CD4-positive, alpha-beta T cell treated with Interleukin-12 subunit alpha and Interleukin-12 subunit beta, for 1 hour (primary cell): ENCODE measurements at places on chromosomes 12 and 14.

DNA sequence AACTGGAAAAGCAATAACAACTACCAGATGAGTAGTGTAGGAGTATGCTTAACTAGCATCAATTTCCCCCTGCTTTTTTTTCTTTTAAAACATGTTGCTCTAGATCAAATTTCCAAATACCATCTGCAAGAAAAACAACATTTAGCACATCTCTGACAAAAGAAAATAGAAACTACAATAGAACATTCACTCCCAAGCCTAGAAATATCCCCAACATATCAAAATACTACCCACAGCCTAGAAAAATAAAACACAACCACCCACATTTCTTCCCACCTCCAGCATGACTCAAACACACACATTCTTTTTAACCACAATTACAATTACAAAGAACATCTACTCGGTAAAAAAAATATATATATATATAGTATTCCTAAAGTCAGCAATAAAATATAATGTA lies 120.0 kb downstream of the PPFIA2 start:
- DNase-seq: no peak

GRCh38 chr12:95240556-95240955 lies 22.9 kb downstream of the VEZT start:
- no peak for DNase-seq

- no peak for DNase-seq
Observed at GRCh38 chr12:43286986-43287385, 265.0 kb downstream of the ADAMTS20 start.

DNA sequence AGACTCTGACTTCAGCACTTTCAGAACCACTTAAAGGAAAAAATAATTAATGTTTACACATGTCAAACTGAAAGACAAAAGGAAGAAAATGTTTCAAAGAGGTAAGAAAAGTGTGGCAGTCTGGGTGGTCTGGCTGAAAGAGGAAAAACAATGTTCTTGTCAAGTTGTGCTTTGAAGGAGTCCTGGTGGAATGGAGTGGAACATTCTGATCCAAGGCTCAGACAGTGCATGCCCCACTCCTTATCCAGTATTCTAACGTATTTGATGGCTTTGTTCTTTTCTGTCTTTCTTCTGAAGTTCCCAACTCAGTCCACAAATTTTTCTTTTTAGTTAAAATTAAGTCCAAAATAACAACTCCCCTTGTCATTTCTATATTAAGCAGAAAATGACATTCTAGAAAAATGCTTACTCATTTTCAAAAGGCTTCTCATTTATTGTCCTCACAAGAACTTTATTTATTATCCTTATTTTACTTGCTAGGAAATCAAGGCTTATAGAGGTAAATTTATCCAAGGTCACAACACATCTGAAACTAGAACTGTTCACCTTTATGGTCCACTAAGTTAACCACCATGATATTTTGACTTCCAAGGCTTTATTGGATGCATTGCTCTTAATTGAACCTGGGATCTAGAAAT lies 121.7 kb upstream of the NAP1L1 start:
- no peak for DNase-seq

DNA sequence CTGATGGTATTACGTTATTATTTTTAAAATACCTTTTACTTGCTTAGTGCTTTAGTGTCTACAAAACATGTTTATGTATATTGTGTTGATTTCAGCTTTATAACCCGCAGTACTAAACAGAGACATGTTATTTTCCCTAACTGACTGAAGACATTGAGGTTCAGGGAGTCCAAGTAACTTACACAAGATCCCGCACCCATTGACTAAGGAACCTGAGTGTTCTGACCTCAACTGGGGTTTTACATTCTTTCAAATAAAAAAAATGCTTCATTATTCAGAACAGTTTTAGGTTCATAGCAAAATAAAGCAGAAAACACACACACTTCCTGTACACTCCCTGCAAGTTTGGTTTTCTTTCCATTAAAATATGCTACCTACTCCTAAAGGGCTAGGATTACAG lies 60.4 kb upstream of the METAP2 start:
- no peak for DNase-seq

- DNase-seq: no peak
Observed at GRCh38 chr12:77382096-77382742, 316.9 kb upstream of the E2F7 start.

DNA sequence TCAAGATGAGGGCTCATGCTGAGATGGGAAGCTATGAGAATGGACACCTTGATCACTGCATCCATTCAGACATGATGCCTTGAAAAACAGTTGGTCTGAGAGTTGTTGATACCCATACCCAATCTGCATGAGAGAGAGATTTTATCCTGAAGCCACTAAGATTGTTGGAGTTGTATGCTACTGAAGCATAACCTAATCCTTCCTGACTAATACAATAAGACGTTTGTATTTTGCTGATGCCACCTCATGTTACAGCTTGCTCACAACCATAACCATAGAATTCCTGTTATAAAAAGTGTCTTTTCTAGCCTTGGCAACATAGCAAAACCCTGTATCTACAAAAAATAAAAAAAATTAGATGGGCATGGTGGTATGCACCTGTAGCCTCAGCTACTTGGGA lies 12.7 kb upstream of the SERPINA1 start:
- no peak for DNase-seq

DNA sequence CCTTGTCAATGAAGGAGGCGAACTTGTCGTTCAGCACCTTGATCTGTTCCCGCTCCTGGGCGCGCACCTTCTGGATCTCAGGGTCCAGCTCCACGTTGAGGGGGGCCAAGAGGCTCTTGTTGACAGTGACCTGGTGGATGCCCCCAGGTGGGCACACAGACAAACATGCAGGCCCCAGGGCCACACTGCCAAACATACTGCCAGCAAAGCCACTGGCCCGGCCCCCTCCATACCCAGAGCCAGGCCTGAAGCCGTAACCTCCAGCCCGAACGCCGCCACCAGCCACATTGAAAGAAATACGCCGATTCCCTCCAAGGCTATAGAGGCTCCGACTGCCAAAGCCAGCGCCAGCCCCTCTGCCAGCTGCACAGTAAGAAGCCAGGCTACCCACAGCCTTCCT lies 337 bp downstream of the KRT74 start:
- DNase-seq: no peak

GRCh38 chr12:67892259-67893021 lies 96.8 kb upstream of the IFNG-AS1 start:
- no peak for DNase-seq

DNA sequence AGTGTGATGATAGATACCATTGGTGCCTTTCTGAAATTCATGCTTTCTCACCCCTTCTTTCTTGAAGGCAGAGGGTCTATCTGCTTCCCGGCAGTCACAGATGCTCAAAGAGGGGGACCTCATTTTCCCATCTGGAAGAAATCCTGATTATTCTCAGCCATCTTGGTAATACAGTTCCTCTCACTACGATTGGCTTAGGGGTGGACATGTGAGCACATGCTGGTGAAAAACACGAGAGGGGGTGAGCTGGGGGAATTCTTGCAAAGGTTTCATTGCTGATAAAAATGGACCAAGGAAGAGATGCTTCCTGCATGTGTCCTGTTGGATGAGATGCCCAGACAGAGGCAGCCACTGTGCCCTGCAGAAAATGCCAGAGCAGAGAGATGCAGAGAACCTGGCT lies 13.8 kb upstream of the SCARB1 start:
- no peak for DNase-seq

DNA sequence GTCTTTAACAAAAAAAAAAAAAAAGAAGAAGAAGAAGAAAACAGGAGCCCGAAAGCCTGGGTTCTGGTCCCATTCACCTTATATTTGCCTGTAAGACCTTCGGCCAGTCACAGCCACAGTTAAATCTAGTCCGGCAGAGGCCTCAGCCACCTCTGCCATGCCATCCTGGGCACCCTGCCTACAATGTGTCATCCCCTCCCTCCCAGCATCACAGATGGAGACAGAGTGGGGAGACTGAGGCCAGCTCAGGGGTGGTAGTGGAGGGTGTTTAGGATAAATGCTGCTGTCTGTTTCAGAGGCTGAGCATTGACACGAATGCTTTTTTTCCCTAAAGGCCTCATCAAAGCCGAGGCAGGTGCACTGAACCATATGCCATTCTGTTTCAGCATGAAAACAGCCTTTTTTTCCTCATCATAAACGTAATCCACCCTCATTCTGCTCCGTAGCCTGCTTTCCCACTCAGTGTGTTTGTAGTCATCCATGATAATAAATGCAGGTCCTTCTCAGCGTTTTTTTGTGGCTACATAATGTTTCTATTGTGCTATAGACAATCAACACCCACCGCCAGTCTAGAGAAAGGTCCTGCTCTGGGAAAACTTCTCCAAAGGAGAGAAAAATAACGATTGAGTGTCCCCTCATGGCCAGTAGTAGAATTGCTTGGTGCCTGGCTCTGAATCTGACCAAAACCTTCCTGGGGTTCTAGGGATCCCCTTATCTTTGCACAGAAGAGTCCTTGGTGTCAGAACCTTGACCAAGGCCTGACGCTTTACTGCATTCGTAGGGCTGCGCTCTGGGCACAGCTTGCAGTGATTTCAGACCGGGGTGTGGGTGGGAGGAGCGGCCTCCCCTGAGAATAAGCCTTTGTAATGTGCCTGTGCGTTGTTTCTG lies 41.1 kb upstream of the TSPAN9 start:
- DNase-seq: no peak

DNA sequence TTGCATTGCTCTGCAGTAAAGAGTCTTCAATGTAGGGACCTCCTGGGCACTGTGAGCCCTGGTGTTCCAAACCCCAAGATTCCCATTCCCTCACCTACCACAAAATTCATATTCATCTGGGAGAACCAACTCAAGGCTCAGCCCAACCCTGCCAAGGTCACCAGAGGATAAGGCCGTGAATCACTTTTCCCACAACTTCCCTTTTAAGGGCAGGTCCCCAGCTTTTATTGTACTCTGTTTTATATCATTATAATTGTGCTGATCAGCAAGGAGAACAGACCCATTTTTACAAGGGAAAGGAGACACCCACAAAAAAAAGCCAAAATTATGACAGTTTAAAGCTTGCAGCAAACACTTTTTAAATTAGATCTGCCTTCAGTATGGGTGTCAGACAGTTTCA lies 363.0 kb upstream of the FKBP4 start:
- no peak for DNase-seq

GRCh38 chr14:63951021-63951420 lies 98.2 kb downstream of the SYNE2 start:
- no peak for DNase-seq

DNA sequence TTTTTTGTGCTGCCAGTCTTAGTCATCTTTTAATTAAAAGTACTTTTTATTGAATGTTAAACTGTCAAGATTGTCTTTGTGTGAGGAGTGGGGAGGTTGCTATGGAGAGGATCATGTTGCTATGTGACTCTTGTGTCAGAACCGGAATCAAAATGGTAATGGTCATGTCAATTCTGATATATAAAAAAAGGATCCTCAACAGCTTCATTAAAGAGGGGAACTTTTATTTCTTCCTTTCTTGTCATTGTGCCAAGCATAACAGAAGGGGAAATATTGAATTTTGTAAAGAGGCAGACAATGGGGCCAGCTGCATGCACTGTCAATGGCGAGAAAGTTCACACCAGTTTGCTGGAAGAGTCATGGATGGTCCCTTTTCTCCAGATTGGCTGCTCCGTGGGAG lies 564.8 kb downstream of the VRK1 start:
- no peak for DNase-seq

DNA sequence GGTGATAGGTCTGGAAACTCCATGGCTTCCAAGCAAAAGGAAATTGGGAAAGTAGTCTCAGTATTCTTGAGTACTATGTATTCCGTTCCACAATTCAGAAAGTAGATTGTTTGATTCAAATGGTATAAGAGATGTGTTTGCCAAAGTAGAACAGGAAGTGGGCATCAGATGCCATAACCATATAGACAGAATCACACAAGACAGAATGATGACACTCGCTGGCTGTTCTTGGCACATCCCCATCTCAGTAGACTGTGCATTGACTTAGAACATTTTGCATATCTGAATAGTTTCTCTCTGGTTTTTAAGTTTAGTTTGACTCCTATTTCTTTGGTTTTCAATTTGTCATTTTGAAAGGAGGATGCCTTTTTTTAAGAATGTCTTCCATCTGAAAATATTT lies 221.1 kb upstream of the RGS6 start:
- DNase-seq: no peak

- DNase-seq: no peak
Observed at GRCh38 chr12:82972624-82973023, 285.9 kb downstream of the TMTC2 start.

GRCh38 chr14:62453226-62453625 lies 592.0 kb downstream of the KCNH5 start:
- no peak for DNase-seq

DNA sequence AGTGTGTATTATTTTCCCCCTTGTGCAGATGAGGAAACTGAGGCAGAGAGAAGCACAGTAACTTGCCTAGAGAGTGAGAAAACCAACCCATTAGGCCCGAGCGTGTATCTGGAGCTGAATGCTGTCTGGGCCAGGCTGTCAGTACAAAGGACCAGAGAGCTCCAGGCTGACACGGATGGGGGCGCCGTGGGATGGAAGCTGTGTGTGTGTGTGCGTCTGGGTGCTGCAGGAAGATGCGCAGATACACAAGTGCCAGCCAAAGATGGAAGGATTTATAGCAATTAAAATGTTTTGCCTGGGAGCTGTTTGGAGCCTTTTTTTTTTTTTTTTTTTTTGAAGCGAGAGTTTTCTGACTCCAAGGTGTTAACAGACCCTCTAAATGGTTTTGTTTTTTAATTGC lies 53.7 kb upstream of the GPATCH2L start:
- DNase-seq: no peak

DNA sequence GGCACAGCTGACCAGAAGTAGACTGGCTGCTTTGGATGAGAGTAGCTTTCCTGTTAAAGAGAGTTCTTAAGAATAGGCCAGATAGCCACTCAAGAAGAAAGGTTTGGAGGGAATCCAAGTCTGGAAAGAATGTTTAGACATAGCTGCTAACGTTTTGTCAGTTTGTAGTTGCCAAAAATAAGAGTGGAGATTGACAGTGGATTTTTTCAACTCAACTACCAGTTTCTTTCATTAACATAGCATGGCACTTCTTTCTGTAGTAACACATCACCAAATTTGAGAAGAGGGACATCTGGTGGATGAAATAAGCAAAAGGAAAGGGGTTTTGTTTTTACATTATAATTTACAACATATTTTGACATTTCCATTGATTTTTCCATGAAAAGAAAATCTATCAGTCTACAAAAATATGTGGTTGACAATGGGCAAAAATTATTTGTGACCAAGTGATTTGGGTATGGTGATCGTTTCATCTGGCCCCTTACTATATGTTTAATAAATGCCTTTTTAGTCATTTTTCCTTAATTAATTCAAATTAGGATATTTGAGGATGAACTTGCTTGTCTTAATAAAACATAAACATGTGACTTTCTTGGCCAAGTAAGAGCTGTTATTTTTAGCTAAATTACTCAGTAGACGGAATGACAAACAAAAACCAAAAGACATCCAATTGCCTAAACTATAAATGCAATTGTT lies 71.1 kb downstream of the PTPRR start:
- DNase-seq: no peak

DNA sequence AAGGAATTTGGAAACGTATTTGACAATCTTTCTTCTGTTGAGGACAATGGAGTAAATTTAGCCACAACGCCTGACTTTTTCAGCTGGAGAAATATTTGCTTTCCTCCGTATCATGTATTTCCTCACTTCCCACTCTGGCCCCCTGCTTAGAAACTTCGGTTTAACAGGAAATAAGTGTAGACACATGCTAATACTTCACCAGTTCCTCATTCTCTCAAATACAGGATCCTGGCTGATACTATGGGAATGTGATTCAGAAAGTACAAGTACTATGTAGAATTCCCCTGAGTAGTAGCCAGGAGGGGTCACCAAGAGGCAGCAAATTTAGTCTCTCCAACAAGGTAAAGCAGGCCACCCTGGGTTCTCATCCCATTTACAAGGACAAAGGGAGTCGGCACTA lies 58.0 kb downstream of the FAR2 start:
- no peak for DNase-seq

- DNase-seq: no peak
Observed at GRCh38 chr12:508145-508544, 48.4 kb downstream of the B4GALNT3 start.

GRCh38 chr12:123712780-123713319 lies 697 bp downstream of the ATP6V0A2 start:
- DNase-seq: no peak
